D721Med (cell line): ENCODE measurements at places on chromosomes 12 and 14.

- no peak for DNase-seq
These were observed 2.3 kb upstream of the M6PR start for GRCh38 chr12:8951744-8952143.

GRCh38 chr12:91841822-91842221 lies 303.8 kb downstream of the BTG1 start:
- no peak for DNase-seq

DNA sequence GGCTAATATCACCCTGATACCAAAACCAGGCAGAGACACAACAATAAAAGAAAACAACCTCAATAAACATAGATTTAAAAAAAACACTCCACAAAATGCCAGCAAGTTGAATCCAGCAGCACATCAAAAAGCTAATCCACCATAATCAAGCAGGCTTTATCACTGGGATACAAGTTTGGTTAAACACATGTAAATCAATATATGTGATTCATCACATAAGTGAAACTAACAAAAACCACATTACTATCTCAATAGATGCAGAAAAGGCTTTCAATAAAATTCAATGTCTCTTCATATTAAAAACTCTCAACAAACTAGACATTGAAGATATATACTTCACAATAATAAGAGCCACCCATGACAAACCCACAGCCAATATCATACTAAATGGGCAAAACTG lies 17.0 kb upstream of the TAS2R14 start:
- DNase-seq, result no peak

GRCh38 chr14:56334458-56334857 lies 216.2 kb downstream of the PELI2 start:
- no peak for DNase-seq
